RWPE2 (cell line): ENCODE measurements at places on chromosomes 6 and 20.
A peak's percentile ranks its signal among the peaks of the same experiment; 100 is the strongest.

GRCh38 chr6:41443616-41444525 lies 102.3 kb upstream of the FOXP4 start:
- DNase-seq: no peak

DNA sequence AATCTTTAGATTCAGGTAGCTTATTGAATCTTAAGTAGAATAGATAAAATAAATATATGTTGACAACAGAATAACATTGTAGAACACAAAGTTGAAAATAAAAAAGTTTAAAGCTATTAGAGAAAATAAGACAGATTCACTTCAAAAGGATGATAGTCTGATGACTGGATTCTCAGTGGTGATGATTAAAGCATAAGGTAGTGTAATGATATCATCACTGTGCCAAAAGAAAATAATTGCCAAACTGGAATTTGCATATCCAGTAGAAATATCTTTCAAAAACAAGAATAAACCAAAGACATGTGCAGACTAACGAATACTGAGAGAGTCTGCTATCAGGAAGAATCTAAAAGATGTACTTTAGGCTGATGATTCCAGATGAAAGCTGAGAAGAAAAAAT lies 30.2 kb downstream of the ENPP1 start:
- DNase-seq: no peak

GRCh38 chr6:113741651-113742050 lies 115.5 kb upstream of the MARCKS start:
- DNase-seq: no peak

DNA sequence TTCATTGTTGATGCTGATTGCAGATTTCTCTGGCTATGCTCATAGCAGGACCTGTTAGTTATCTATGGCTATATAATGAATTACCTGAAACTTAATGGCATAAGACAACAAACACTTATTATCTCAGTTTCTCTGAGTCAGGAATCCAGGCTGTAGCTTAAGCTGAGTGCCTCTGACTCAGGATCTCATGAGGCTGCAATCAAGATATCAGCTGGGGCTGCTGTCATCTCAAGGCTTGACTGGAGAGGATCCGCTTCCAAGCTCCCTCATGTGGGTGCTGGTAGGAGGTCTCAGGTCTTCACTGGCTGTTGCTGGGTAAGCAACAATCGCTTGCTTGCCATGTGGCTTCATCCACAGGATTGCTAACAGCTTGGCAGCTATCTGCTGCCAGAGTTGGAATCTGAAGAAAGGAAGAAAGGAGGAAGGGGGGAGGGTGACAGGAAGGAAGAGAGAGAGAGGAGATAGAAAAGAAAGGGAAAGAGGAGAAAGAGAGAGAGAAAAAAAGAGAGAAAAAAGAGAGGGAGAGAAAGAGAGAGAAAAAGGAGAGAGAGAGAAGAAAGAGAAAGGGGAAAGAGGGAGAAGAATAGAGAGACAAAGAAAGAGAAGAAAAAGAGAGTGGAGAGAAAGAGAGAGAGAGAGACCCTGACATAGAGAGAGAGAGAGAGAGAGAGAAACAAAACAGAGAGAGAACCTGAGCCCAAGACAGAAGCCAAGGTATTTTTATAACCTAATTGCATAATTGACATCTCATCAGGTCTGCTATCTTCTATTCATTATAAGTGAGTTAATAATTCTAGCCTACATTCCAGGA lies 579.0 kb upstream of the BTBD3 start:
- no peak for DNase-seq

DNA sequence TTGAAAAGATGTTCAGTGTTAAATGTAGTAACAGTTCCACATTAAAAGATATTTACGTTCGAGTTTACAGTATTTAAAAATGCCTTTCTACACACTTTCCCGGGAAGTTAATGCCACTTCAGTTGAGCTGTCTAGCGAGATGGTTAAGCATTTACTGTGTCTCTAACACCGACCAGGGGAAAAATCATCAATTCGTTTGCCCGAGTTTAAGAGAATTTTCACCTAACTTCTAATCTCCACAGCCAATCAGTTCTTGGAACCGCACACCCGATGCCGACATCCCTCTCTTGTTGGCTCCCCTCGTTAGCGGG lies 58.2 kb downstream of the FAM217A start:
- no peak for DNase-seq

DNA sequence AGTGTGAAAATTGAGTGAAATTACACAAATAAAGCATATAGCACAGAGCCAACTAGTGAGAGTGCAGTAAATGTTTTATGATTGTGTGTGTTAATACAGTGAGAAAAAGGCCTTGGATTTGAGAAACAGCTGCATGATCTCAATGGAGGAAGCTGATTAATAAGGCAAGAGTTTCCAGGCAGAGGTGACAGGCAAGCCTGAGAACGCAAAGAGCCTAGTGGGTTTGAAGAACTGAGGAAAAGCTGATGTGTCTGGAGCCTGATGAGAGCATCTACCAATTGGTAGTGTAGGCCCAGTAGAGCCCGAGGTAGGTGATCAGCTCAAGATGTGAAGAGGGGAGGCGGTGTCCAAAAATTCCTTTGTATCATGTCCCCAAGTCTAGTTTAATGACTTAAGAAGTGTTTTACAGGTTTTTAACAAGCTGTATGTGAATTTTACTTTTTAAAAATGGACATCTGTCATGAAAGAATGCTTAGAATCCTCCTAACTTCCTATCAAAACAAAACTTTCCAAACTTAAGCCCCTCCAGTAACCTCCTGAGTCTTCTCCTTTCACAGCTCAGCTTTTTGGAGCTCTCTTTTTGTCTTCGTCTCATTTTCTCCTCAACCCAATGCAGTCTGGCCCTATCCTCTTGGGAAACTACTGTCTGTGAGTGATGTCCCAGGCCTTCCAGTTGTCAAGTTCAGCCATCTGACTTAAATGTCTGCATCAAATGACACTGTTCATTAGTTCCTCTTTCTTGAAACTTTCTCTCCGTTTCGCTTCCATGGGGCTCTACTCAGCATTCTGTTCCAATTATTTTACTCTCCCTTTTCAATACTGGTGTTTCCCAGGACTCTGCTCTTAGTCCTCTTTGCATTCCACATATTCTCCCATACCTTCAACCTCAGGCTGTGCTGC lies 1.2 kb downstream of the CDC40 start:
- DNase-seq: no peak

GRCh38 chr6:21457647-21458046 lies 135.9 kb upstream of the SOX4 start:
- DNase-seq: no peak

- no peak for DNase-seq
Observed at GRCh38 chr6:29414588-29414987, at the start of gene OR12D1. Gene OR12D1 (plus strand): TSS chr6:29414928.

GRCh38 chr6:33954453-33954852 lies 150.7 kb upstream of the MLN start:
- DNase-seq: no peak

DNA sequence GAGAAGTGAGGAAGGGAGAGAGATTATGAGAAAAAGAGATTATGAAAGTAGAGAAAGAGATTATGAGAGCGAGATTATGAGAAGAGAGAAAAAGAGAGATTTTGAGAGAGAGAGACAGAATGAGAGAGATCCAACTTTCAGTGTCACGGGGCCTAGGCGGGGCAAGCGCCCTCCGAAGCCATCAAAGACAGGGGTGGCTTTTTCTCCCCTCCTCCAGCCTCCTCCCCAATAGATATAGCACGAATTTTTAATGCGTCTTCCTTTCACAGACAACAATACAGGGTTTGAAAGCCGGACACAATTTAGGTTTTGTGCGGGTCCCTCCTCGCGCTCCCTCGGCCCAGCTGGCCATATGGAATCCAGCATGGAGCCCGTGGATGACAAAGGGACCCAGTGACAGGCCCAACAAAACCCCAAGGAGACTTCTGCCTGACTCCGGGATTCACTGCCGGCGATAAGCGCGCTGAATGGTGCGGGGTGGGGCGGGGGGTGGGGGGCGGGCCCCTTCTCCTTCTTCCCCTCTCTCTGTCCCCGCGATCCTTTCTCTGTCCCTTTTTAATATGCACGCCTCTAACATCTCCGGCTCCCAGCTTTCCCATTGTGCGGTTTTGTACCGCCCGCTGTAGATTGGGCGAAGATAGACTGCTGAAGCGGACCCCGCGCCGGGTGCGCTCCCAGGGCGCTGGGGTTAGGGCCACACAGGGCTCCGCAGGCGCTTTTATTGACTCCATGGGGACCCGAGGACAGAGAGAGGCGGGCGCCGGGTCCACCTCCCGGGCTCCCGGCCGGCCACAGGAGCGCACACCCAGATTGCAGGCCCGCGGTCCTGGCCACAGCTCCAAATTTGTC lies 5.4 kb downstream of the NKX2-2 start:
- DNase-seq: no peak

DNA sequence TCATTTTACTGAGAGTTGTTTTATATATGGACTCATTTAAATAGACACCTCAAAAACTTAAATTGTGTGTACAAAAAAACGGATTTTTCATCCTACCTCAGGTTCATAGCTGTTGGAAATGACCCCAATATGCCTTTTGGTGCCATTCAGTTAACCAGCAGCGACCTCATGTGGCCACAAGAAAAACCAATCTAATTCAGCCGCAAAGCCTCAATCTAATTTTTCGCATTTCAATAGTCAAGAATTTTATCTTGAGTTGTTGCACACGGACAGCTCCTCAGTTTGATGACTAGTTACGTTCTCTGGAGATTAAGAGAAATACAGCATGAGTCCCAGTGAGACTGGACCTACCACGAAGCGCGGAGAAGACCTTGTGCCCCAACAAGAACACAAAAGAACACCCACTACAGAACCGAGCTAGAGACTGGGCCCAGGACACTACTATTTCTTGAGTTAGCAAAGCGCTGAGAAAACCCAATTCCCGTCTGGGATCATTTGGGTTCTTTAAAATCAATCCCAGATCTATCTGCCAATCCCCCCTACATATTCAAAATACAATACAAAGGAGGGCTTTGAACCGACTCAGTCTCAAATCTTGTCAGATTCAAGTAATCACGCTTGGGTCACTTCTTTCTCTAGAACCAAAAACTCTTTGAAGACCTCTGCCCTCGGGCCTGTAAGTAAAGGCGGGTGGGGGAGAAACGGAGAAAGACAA lies 1.1 kb downstream of the TCP11 start:
- DNase-seq: no peak

DNA sequence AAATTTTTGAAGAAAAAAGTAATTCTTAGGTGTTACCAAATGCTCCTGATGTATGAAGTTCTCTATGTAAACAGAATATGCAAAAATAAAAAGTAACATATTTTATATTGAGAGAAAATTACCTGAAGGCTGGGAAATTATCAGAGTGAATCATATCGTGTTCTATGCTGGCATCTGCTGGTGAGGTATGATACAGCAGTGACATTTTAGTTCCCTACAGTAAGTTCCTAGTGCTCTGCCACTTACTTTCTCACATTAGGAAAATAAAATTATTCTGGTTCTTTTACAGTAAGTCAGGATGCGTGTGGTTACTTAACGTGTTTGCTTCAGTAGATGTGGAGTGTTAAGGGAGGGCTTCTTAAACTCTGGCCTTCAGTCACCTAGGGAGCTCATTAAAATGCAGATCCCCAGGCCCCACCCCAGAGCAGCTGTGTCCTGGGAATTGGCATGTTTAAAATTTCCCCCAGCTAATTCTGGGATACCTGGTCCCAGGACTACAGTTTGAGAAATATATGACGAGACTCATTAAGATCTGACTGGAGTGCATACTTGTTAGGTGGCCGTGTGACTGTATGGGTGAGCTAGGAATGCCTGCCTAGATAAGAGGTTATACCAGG lies 3.2 kb downstream of the ACTR5 start:
- DNase-seq: no peak

DNA sequence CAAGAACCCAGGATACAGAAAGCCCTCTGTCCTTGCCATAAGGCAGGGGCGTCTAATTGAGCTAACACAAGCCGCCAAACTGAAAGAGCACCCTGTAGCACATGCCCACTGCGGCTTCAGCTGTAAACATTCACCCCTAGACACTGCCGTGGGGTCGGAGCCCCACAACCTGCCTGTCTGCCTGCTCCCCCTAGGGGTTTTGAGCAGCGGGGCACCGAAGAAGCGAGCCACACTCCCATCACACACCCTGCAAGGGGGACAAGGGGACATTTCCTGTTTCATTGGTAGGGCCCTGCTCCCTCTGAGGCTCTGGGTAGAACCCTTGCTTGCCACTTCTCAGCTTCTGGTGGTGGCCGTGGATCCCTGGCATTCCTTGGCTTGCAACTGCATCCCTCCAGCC lies 45.2 kb upstream of the BCLAF1 start:
- no peak for DNase-seq

- DNase-seq: no peak
Observed at GRCh38 chr20:57867181-57867803, 157.5 kb upstream of the PMEPA1 start.

DNA sequence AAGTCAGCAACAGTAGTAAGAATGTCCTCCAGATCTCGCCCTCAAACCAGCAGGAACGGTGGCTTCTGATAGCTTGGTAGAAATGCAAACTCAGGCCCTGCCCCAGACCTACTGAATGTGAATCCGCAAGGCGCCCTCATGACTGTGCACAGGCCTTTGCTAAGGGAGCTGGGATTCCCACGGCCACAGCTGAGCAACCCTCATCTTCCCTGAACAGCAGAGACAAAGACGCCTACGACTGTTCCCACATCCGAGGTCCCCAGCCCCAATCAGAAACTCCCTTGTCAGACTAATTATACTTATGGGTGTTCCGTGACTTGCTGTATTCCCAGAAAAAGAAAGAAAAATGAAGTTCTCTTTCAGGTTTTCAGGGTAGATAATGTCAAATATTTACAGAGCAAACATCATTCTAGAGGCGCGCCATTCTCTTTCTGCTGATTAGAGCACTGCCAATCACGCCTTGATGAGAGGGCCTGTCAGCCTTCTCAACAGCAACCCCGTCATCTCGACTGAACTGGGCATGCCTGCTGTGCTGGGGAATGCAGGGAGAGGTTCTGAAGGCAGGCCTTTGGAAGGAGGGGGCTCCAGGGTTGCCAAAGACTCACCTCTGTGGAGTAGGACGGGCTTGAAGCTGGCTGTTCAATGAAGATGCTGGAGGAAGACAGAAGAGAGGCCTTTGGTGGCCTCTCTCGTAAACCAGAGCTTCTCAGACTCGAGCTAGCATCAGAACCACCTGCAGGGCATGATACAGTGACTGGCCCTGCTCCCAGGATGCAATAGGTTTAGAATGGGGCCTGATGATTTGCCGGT lies 79.9 kb downstream of the ZNF217 start:
- peak; percentile 68 for DNase-seq

- no peak for DNase-seq
Observed at GRCh38 chr6:86969573-86969972, 32.2 kb downstream of the HTR1E start.

DNA sequence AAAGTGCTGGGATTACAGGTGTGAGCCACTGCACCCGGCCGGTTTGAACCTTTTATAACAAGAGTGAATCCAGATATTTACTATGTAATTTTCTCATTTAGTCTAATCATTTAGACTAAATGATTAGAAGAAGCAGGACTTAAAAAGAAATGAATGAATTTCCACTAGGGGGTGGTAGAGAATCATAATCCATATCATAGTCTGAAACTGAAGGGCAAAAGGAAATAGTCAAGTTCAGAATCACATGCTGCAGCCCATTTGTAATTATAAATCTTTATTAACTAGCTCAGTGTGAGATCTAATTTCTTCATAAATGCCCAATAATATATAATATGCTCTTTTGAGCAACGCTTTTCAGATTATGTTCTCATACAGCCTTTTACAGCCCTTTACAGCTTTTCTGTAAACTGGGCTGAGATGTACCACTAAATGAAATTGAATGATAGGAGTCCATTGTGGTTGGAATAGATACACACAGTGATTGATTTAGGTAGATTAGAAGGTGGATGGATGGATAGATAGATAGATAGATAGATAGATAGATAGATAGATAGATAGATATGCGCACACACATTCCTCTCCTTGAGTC lies 31.8 kb downstream of the PSMB9 start:
- no peak for DNase-seq

- no peak for DNase-seq
Observed at GRCh38 chr6:40954446-40955177, 84.4 kb downstream of the UNC5CL start.
